ENCODE measurements at places on chromosomes 7 and 10.

GRCh38 chr10:119316002-119316358 lies 108.6 kb downstream of the GRK5 start:
- DNase-seq: no peak

GRCh38 chr10:86300399-86300925 lies 66.1 kb downstream of the GRID1 start:
- no peak for DNase-seq

DNA sequence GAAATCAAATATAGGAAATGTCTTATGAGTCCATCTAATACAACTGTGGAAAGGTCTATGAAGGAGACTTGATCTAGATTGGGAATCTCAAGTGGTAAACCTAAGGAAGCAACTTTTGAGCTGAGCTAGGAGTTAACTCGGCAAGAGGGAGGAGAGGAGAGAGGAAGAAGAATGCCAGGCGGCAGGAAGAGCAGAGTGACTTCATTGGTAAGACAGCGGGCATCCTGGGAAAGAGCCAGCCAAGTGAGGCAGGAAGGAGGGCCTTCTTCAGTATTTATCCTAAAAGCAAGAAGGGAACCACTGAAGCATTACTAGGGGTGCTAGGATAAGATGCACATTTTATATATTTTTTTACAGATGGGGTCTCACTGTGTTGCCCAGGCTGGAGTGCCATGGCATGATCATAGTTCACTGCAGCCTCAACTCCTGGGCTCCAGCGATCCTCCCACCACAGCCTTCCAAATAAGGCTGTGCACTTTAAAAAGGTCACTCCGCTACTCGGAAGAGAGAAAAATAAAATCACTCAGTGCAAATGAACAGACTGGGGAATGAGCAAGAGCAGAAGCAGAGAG lies 2.0 kb downstream of the BCL7B start:
- no peak for DNase-seq

DNA sequence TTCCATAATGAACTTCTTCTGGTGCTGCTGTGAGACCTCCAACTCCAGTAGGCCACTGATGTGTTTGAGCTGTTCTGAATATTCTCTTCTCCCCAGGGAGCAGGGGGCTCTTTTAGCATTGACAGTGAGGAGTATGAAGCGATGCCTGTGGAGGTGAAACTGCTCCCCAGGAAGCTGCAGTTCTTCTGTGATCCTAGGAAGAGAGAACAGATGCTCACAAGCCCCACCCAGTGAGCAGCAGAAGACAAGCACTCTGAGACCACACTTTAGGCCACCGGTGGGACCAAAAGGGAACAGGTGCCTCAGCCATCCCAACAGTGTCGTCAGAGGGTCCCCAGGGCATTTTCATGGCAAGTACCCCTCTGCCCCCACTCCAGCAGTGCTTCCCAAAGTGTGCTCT lies 49.3 kb downstream of the DENND11 start:
- no peak for DNase-seq

GRCh38 chr7:102220960-102221800 lies 65.5 kb upstream of the SH2B2 start:
- no peak for DNase-seq

DNA sequence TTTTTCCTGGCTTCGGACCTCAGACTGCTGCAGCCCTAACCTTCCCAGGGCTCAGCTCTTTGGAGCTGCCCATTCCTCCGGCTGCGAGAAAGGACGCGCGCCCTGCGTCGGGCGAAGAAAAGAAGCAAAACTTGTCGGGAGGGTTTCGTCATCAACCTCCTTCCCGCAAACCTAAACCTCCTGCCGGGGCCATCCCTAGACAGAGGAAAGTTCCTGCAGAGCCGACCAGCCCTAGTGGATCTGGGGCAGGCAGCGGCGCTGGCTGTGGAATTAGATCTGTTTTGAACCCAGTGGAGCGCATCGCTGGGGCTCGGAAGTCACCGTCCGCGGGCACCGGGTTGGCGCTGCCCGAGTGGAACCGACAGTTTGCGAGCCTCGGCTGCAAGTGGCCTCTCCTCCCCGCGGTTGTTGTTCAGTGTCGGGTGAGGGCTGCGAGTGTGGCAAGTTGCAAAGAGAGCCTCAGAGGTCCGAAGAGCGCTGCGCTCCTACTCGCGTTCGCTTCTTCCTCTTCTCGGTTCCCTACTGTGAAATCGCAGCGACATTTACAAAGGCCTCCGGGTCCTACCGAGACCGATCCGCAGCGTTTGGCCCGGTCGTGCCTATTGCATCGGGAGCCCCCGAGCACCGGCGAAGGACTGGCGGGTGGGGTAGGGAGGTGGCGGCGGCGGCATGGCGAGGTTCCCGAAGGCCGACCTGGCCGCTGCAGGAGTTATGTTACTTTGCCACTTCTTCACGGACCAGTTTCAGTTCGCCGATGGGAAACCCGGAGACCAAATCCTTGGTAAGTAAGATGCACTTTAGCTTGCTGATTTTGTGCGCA lies at the start of gene PLXDC2:
Gene PLXDC2, plus strand, starts transcription at position 22 of the 820 bp plus-strand sequence.
- DNase-seq: peak; percentile 41

GRCh38 chr10:15067154-15067553 lies 21.4 kb downstream of the ACBD7 start:
- no peak for DNase-seq

Data from CD4-positive, alpha-beta T cell treated with Interleukin-15 for 1 hour (primary cell).